Activated T-helper 17 cell treated with anti-CD3 and anti-CD28 coated beads, Interleukin-2, amount 50 U/mL, for 72 hours (primary cell): ENCODE measurements at places on chromosomes 3 and 15. TPM values are rescaled to one million over a fixed set of nuclear protein-coding genes. Genes with fewer than 3 reads are reported as not detected.

Gene TTLL13
- total RNA-seq, result 1.3 TPM

Gene THPO
- not detected for total RNA-seq

Gene PCSK6
- total RNA-seq, result 0.56 TPM

DNA sequence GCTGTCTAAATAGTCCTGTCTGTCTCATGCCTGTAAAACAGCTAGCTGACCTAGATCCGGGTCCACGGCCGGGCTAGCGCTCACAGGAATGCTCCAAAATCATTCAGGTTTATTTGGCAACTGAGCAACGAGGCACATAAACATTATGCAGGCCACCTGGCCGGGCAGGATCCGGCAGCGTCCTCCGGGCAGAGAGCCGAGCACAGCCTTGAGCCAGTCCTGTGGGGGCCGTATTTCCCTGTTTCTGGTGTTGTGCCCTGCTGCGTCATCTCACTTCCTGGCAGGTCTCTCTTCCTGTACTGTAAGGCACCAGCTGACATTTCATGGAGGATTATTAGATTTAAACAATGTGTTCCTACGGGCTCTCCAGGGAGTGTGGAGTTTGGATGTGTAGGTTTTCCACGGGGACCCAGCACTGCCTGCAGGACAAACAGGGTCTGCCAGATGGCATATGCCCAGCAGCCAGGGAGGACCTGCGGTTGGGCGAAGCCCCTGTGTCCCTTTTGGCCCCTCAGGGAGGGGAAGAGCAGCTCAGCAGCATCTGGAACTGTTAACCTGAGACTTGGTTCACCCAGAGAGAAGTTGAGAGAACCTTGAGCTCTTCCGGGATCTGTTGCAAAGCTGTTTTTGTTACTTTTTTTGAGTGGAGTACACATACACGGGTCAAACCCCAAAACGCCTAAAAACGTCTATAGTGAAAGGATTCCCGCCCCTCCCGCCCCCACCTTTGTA, 16.6 kb upstream of the LRRK1 start:
- ATAC-seq, result no peak
